ENCODE measurements at places on chromosomes 5 and 9. TPM values are rescaled to one million over a fixed set of nuclear protein-coding genes. Genes with fewer than 3 reads are reported as not detected.
A peak's percentile ranks its signal among the peaks of the same experiment; 100 is the strongest.

The PITX1 gene
- total RNA-seq = 0.33 TPM

DNA sequence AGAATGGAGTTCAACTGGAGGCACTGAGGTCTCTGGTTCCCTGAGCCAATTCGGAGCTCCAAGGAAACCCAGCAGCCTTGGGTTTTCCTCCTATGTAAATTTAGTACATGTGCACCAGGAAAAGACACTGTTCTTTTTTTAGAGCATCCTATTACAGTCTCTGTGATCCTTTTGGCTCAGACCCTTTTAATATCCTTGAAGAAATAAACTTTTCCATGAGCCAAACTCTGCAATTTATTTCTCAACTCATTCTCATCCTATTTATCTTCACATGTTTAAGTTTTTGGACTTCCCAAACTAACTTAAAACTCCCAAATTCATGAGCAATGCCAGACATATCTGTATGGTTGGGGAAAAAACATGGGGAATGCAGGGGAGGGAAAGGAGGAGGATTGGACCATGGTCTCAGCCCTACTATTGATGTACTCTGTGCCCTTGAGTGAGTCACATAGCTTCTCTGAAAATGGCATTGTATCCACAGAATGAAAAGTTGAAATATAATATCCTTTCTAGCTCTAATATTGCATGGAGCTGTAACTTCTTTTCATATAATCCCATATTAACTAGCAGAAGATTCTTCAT is 76.6 kb downstream of the PAPPA start:
- no peaks in the 10 kb centered on the region for H3K36me3 ChIP-seq
- no peaks in the 10 kb centered on the region for H3K27me3 ChIP-seq
- H3K4me1 ChIP-seq = no peaks in the 10 kb centered on the region
- H3K4me3 ChIP-seq = no peak overlapping the region
- H3K27ac ChIP-seq = no peak overlapping the region

DNA sequence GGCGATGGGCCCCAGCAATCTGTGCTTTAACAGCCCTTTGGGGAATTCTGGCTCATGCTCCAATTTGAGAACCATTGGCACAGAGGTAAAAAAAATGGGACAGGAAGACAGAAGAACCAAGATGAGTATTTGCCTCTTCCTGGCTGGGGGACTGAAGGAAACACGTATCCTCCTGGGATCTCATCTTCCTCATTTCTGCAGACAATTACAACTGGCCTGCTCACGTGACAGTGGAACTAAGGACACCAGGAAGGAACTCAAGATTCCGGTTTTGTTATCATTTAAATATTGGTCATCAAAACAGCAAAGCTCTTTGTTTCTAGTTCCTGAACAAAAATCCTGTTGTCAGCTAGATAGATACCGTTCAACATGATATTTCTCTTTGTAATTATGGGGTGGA is 216.0 kb upstream of the DAP start:
- H3K4me1 ChIP-seq = no peaks in the 10 kb centered on the region
- DNase-seq = no peak
- no peaks in the 10 kb centered on the region for H3K36me3 ChIP-seq
- H3K27me3 ChIP-seq = no peaks in the 10 kb centered on the region
- no peak overlapping the region for H3K4me3 ChIP-seq

The GLDC gene
- total RNA-seq = 2.6 TPM

The C9 gene
- total RNA-seq = not detected

DNA sequence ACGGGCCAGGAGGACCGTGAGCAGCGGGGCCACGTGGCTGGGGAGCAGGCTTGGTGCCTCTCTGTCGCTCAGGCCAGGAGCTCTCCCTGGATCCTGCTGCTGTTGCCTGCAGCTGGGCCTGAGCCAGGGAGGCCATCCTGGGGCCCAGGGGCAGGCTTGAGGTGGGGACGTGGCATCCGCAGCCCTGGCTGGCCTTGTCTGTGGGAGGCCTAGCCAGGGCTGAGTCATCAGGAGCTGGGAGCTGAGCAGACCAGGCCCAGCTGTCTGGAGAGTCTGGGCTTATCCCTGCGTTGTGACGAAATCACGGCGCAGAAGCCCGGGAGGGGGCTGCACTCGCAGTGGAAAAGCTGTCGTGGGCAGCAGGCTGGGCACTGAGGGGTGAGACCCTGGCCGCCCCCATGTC is 138.8 kb upstream of the COL5A1 start:
- H3K4me1 ChIP-seq = no peaks in the 10 kb centered on the region
- H3K27me3 ChIP-seq = no peaks in the 10 kb centered on the region
- no peak overlapping the region for H3K4me3 ChIP-seq
- peak overlapping the region; percentile 43 for H3K27ac ChIP-seq
- no peak for DNase-seq

The PCDH1 gene
- total RNA-seq = 65.9 TPM

The CDH9 gene
- total RNA-seq = not detected

Measured in breast epithelium (tissue), 4 donors.